ENCODE measurements at places on chromosomes 12 and 14.

DNA sequence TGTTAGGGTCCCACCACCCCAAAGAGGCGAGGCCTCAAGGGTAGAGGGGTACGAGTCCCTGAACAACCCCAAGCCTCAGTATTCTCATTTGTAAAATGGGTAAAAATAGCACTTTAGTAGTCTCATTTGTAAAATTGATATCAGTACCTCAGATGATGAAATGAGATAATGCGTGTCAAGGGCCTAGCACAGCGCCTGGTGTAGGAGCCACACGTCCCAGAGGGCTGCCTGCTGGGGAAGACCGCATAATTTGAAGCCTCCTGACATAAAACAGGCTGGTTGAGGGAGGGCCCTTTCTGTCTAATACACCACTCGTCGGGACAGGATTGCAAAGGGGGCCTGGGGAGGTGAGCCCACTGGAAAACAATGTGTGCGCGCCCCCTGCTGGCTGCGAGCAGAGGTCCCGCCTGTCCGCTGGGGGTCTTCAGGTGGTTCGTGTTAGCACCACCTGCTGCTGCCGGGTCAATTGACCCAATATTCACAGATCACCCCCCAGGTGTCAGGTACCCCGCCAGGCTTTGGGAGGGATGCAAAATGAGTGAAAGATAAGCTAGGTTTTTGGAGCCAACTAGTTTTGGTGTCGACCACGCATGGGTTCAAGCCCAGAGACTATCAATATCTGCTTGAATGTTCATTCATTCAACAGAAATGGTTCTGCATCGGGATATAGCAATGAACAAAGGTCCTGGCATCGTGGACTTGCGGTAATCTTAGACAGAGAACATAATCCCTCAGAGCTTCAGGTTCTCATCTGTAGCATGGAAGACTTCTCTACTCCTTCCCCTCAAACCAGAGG lies 24.7 kb upstream of the IRF2BPL start:
- DNase-seq, result peak; percentile 86

DNA sequence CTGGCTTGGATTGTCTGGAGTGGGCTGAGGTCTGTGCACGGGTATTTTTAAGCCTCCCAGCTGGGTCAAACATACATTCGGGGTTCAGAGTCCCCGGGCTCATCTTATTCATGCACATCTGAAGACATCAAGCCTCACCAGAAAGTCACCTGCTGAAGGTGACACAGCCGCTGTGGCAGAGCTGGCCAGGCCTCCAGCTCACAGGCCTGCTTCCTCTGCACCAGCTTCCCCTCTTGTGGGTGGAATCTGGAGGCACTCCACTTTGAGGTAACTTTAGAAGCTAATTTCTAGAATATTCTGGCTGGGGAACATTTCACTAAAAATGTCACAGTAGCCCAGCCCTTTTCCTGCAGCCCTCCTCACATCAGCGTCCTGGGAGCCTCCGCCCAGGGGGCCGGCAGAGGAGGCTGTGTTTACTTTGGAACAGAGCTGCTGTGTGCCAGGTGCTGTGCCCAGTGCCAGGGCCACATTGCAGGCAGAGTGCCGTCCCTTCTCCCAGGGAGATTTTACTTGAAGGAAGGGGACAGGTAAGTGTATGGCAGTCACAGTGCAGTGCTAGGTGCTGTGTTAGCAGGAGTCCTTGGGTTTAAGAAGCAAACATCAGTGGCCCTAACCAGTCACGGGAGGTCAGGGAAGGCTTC lies 62.2 kb downstream of the TSPAN11 start:
- no peak for DNase-seq

DNA sequence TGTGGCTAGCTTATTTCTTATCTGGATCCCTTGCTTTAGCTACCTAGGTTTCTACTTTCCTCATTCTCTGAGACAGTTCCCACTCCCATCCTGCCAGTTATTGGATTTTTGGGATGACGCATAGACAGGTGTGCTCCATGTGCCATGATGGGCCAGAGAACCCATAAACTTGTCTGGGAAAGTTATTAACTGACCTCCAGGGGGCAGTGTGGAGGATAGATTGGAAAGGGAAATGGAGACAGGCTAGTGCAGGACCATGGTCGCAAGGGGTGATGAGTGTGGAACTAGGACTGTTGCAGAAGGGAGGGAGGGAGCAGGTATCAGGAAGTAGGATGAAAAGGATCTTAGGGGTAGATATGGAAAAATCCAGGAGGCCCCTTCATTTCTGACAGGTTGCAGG lies 80.3 kb downstream of the ESRRB start:
- DNase-seq, result peak; percentile 23

GRCh38 chr14:101019541-101019940 lies 116.0 kb upstream of the RTL1 start:
- peak; percentile 13 for DNase-seq

GRCh38 chr12:47616440-47616839 lies 89.4 kb downstream of the RPAP3 start:
- DNase-seq, result no peak

DNA sequence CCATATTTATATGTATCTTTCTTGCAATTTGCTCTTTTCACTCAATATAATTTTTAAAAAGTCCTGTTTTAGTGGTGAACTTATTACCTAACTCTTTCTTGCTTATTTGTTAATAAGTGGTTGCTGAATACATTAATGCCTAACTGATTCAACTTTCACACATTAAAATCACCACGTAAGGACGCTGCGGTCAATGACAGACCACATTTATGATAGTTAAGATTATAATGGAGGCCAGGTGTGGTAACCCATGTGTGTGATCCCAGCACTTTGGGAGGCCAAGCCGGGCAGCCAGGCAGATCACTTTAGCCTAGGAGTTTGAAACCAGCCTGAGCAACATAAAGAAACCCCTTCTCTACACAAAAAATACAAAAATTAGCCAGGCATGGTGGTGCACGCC lies 37.0 kb downstream of the WDR89 start:
- no peak for DNase-seq

GRCh38 chr14:94290197-94290596 lies 2.9 kb downstream of the SERPINA10 start:
- DNase-seq, result no peak

GRCh38 chr14:36976571-36977023 lies 195.8 kb downstream of the SLC25A21 start:
- peak; percentile 58 for DNase-seq

DNA sequence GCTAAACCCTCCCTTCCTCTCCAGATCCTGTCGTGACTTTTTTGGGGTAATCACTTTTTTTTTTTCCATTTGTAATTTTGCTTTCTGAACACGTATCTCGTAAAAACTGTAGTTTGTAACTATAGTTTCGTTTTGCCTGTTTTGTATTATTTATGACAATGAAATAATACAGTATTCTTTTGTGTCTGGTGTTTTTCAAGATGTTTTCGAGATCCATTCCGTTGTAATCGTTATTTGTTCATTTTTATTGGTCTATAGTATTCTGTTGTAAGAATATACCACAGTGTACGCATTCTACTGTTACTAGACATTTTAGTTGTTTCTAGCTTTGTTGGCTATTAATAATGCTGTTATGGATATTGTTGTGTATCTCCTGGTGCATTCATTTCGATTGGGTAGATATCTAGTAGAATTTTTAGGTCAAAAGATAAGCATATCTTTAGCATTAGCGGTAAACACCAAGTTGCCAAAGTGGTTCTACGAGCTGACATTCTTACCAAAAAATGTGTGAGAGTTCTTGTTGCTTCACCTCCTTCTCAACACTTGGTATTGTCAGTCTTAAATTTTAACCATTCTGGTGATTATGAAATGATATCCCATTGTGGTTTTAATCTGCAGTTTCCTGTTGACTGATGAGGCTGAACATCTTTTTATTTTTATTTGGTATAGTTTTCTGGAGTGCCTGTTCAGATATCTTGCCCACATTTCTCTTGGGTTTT lies 92.3 kb upstream of the EVL start:
- peak; percentile 24 for DNase-seq

Data from fibroblast of skin of scalp (primary cell).